K562 (cell line): ENCODE measurements at places on chromosomes 2 and 18.
A peak's percentile ranks its signal among the peaks of the same experiment; 100 is the strongest.

GRCh38 chr2:189421644-189422043 is 19.6 kb upstream of the WDR75 start:
- no peak for DNase-seq

DNA sequence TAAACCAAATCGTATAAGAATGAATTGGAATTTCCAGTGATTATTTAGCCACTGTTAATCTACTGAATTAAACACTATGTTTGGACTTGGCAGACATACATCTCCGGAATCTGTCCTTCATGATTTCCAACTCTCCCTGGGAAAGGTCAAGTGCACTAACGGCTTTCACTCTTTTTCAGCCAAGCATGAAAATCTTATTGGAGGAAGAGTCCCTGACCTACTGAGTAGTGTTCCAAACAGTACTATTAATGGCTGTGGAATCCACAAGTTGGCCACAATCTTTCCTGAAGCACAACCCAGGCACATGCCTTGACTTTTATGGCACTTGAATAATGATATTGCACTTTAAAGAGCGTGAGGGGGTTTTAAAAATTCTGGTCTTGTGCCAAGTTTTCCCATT is 318.9 kb upstream of the RND3 start:
- DNase-seq, result no peak

DNA sequence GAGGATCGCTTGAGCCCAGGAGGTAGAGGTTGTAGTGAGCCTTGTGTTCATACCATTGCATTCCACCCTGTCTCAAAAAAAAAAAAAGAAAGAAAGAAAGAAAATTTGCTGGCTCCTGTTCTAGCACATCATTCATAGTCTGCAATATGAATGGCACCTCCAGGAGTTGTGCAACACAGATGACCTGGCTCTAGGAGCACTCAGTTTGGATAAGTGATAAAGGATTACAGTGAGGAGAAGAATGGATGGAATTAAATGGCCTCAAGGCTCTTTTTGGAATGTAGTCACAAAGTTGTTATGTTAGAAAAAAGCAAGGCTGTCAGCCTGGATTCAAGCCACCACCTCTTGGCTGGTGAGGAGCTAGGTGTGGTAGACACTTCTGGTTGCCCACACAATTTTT is 21.5 kb upstream of the SPRED2 start:
- no peak for DNase-seq

GRCh38 chr2:145845923-145846322 is 1326.0 kb upstream of the ZEB2 start:
- DNase-seq, result no peak

DNA sequence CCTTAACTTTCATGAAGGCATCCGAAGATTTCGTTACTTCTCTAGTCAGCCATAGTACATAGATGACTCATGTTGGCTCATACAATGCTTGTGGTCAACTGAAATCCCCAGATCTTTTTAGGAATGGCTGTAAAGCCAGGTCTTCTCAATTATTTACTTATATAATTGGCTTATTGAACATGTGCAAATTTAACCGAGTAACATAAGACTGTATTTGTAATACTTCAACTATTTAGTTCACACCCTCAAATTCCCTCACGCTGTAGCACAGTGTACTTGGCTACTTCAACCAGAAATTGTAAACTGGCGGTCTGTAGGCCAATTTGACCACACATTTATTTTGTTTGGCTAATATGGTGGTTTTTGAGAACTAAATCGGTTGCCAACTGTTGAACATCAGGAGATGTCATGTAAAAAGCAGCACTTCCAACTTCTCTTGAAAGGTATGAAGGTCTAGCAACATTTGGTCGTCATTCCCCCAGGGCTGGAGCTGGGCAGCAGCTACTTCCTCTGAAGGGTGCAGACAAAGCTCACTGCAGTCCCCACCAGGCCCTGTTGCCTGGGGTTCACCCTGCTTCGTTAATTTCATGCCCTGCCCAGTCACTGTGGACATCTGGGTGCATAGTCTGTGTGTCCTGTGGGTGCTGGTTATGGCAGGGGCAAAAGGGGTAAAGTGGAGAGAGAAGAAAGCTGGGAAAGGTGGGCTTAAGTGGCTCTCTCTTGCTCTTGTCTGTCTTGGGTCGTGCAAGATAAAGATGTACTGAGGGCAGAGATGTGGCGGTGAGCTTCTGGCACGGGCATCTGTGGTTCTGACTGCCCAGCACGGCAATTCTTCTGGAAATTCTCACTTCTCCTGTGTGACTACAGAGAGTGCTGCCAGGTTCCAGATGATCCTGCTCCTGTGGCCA is 3.2 kb upstream of the SH3RF3 start:
- no peak for DNase-seq

DNA sequence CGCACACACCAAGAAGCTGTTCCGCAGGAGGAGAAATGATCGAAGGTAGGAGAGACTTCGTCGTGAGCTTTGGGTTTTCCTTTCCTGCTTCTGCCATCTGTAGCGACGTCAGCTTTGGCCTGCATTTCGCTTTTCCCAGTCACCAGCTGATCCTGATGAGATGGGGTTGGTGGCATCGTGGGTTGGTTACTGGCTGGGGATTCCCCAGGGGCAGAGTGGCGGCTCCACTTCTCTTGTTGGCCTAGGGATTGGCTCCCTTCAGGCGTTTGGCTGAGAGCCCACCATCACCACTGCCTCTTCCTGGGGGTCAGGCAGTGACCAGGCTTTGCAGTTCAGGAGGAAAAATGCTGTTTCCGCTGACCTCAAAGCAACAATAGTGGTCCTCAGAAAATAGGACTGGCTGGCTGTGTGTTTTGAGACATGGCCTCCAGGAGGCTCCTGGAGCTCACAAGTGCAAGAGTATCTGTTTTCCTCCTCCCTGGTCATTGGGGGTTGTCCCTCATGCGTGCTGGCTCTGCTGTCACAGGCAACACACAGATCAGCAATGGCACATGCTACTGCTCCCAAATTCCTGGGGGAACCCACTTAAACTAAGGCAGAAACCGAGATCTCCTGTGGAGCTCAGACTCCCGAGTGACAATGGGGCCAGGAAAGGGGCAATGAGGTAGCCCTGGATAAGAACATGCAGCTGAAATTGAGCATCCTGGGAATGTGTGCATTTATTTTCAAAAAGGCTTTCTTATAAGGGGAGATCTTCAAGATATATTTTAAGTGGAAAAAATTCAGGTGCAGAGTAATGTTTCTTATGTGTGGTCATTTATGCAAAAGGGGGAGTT is 173.0 kb downstream of the CTIF start:
- DNase-seq, result peak; percentile 50

DNA sequence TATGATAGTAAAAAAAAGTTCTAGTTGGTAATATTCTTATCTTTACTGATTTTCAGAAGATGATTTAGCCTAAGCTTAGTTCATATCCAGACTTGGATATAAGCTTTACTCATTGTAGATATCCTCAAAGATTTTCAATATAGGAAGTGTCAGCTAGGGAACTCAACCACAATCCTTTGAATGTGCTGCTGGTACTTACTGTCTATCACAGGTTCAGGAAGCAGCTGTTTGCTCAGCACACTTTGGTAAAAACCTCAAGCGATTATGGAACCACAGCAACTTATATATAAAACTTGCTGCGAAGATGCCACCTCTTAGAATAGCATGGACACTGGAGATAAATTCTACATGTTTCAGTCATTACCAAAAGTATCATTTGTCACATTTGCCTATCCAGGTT is 60.1 kb upstream of the TNFRSF11A start:
- DNase-seq, result no peak

DNA sequence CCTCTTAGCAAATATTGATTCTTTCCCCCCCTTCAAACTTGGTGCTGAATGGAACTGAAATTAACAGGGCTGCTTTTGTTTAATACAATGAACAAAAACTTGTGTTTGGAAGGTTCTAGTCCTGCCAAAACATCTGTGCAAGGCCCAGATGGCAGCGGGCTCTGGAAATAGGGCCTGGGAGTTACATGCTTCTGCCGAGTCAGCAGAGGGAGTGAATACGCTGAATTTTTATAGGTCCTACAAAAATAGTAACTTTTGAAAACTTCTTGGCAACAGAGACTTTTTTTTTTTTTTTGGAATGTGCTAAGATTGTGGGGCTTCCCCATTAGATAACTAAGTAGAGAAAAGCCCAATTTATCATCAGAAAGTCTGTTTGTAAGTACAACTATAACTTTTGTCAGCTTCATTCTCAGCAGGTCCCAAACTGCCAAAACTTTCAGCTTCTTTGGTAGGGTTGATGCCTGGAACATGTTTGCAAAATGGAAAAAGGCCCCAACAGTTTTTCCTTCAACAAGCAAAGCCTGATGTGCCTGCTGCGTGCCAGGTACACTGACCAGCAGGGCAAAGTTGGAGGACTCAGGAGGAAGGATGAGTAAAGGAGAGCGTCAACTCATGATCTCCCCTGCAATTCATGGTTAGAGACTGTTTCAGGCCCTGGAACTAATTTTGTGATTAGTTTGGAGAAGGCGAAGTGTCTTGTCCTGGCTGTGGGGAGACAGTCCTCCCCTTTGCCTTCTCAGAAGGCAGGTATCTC is 45.1 kb upstream of the HDAC4 start:
- DNase-seq, result no peak

DNA sequence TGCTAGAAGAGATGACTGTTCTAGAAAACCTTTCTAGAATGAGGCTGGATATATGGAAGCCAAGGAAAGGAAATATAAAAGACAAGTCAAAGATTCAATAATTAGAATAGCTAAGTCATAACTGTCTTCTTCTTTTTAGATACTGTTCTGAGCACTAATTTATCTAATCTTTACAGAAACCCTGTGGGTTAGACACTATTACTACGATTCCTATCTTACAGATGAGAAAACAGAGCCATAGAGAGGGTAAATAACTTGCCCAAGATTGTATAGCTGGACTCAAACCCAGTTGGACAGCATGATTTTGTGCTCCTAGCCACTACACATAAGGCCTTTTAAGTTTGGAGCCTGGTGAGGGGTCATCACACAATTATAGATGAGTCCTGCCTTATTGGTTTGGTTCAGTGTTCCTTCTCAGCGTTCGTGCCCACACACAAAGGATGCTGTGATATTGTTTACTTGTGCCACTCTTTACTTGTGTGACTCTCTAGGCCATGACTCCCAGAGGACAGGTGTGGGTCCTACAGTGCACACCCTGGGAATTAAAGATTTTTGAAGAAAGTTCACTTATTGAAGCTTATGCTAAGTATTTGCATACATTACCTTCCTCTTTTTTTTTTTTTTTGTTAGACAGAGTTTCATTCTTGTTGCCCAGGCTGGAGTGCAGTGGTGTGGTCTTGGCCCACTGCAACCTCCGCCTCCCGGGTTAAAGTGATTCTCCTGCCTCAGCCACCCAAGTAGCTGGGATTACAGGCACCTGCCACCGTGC is 153.7 kb downstream of the PRKCE start:
- DNase-seq, result no peak

DNA sequence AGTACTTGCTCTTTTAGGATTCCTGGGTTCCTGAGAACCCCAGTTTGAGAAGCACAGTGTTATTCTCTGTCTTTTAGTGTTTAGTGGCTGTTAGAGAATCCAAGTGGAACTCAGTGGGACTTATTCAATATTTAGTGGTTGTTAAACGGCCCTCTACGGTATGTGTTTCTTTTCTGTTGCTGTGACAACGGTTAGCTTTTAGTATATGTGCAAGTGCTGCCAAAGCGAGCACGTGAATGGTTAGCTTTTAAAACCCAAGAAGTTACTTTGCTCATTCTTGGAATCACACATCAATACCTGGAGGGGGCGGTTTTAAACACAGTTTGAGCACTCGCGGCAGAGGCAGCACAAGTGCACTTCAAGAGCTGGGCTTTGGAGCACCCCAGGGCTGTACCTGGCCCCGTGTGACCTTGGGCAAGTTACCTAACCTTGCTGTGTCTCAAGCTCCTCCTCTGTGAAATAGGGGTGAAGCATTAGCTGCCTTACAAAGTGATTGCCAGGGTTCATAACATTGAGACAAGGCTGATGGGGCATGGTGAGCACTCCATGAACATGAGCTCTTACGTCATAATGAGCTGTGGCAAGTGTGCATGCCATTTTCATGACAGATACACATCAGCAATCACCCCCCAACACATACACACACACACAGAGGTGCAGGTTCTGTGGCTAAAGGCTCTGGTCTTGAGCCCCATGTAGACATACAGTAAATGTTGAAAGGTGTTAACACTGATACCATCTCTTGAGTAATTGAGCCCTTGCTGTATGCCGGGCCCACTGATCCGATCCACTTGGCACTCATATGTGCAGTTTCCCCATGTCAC is 234.1 kb downstream of the ALPK2 start:
- DNase-seq, result no peak

DNA sequence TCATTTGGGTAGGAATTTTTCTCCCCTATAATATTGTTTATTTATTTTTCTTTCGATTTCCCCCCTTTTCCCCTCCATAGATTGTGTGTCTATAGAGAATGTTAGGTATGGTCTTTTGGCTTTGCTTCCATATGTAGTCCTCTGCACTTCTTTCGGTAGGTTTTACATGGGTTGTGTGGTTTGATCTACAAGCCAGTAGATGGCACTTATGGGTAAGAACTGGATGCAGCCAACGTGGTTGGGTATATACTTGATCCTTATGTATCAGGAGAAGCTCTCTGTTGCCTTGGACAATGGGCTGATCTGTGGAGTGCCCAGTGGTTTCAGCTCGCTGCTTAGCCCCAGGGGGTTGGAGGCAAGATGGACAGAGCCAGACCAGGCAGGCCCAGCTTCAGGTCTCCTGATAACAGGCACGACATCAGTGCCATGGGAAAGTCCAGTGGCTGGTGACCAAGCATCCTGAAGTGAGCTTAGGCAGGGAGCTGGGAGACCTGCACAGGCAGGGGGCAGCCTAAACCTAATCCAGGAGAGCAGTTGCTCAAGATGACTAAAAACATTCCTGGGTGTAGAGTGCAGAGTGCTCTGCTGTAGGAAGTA is 488.3 kb downstream of the CCDC85A start:
- no peak for DNase-seq

GRCh38 chr2:195382186-195382585 is 274.8 kb upstream of the SLC39A10 start:
- no peak for DNase-seq

DNA sequence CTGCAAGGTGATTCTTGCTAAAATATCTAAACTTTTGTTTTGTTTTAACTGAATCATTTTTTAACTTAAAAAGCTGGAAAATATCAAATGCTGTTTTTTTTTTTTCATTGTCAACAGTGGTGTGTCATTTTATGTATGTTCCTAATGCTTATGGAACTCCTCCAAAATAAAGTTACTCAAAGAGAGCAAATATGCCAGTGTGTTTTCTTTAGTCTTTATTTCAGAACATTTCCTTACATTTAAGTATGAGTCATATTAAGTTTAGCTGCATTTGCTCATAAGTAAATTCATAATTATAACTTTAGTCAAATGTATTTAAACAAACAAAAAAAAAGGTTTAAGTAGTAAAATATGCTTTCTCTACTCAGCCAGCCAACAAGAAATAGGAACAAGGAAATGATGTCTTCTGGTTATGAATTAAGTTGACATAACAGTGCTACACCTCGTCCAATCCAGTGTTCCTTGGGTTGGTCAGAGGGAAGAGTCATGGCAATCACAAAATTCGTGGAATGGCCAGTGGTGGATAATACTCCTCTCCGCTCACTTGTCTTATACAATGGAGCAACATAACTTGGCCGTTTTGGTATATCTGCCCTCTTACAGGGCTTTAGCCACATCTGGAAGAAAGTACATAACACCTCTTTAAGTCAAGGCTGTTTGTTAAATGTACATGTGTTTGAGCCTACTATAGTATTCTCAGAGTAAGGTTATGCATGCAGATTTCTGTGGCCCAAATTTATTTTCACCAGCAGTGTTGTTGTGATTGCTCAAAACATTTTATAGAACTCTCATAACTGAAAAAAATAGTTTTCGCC is 80.7 kb downstream of the SLC39A10 start:
- no peak for DNase-seq

- no peak for DNase-seq
Observed at GRCh38 chr2:187136646-187137045, 287.7 kb upstream of the ZSWIM2 start.
